H54 (cell line): ENCODE measurements at places on chromosomes 3 and 15.

DNA sequence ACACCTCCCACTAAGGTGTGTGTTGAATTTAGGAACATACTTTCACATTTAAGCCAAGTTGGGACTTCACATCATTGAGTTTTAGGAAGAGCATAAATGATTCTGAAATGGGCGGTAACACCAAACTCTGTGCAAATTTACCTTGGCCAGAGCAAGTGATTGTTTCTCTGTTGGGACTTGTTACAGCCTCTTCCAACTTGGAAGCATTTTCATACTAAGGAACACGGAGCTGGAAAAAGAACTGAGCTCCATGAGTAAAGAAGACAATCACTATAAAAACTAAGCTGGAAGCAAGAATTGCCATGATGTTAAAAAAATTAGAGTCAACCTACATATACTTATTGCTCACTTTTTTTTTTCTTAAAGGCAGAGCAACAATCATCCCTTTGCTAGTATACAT is 371.3 kb downstream of the ERC2 start:
- no peak for DNase-seq

DNA sequence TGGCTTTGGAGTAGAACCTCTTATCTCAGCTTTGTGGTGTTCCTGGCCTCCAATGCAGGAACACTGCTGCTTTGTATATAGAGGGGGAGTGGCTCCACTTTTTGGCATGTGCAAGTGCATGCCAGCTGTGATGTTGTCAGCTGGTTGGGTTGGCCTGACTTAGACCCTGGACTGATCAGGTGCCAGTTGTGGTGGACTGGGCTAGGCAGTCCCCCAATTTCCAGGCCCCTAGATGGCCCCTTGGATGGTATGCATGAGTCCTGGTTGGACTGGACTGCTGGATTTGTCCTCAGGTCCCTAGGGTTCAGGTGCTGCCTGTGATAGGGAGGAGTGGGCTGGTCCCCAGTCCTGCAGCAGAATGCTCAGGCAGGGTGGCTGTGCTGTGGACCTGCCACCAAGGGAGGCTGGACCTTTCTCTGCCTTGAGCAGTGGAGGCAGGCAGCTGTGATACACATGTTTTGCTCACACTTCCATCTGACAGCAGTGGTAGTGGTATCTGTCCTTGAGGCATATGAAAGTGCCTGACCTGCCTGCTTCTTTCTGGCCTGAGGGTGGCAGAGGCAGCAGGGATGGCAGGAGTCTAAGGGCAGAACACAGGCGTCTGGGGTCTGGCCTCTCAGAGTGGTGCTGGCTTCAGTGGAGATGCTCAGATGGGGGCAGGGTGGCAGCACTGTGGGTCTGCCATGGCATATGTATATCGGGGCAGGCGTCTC is 74.8 kb downstream of the STXBP5L start:
- DNase-seq, result no peak

DNA sequence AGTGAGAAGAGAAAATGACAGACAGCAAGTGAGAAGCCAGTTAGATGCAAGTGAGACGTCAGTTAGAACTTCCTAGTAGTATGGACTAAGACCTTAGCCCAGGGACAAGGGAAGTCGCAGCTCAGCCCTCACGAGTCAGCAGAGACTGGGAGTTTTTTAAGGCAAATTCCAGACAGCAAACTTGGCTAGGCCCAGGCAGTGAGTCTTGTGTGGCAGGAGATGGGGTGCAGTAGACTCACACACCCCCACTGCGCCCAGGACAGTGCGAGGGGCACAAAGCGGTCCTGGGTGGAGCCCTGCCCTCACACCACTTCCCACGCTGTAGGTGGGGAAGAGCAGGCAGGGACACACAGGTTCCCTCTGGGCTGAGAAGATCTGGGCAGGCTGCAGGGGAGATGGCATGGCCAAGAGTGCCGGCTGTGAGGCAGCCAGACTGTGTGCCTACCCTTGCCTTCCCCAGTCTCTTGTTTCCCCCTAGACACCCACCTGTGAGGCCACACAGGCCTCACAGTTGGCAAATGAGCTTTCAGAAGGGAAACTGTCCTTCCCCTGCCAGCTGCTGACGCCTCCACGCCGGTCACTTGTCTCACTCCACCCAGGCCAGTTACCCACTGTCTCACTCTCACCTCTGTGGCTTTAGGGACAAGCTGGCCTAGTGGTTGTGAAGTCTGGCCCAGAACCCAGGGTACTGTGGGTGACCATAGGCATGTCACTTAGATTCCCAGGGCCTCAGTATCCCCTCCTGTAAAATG is 13.7 kb upstream of the PRKCD start:
- no peak for DNase-seq

DNA sequence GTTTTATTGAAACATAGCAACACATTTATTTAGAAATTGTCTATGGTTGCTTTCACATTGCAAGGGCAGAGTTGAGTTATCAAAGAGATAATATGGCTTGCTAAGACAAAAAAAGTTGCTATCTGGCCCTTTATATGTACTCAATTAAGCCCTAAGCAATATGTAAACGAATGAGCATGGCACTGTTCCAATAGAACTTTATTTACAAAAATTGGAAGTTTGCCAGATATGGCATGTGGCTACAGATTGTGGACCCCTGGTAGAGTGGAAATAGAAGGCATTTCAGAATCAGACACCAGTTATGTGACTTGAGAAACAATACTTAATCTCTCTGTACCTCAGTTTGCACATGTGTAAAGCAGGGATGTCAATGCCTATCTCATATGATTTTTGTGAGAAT is 515.6 kb upstream of the SGO1 start:
- DNase-seq, result no peak

DNA sequence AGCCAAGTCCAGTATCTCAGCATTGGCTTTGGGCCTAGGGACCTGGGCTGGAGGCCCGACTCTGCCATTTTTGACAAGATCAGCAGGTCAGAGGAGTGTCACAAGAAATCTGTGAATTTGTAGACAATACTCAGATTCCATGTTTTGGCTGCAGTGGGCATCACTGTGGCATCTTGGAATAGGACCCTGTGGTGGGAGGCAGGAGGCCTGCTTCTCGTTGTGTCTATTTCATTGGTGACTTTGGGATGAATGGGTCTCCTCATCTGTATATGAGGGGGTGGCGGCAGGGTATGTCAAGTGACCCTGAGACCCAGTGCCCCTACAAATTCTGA is 3.3 kb downstream of the C15orf39 start:
- DNase-seq, result no peak

DNA sequence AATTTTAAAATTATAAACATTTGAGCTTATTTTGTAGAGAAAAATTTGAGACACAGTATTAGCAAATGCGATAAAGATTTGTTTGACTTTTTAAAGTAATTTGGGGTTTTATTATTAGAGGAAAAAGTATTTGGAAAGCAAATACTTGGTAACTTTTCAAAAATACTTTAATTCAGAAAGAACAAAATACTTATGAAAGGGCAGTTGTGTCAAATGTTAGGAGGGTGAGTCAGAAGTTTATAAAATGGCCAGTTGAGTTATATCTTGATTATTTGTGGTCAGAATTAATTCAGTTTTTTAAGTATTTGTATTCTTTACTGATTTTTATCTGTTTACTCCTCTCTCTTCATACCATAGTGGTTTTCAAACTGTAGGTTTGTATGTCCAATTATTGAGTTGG is 12.1 kb downstream of the LACTB start:
- DNase-seq, result no peak

GRCh38 chr3:67176396-67176795 is 178.3 kb downstream of the KBTBD8 start:
- DNase-seq, result no peak

DNA sequence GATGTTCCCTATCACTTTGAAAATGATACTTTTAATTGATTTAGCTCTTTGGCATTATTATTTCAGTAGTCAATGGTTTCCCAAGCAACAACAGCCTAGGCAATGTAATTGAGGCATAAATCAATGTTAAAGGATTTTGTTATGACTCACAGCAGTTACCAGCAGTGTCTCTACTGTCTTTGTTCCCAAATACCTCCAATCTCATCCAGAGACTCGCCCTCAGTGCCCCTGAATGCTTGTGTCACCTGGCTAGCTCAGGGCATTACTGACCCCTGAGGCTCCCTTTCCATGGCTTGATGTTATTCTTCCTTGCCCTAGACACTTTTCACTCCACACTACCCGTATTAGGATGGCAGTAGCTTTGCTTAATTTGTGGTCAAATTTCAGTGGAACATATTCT is 227.2 kb downstream of the SQOR start:
- no peak for DNase-seq

DNA sequence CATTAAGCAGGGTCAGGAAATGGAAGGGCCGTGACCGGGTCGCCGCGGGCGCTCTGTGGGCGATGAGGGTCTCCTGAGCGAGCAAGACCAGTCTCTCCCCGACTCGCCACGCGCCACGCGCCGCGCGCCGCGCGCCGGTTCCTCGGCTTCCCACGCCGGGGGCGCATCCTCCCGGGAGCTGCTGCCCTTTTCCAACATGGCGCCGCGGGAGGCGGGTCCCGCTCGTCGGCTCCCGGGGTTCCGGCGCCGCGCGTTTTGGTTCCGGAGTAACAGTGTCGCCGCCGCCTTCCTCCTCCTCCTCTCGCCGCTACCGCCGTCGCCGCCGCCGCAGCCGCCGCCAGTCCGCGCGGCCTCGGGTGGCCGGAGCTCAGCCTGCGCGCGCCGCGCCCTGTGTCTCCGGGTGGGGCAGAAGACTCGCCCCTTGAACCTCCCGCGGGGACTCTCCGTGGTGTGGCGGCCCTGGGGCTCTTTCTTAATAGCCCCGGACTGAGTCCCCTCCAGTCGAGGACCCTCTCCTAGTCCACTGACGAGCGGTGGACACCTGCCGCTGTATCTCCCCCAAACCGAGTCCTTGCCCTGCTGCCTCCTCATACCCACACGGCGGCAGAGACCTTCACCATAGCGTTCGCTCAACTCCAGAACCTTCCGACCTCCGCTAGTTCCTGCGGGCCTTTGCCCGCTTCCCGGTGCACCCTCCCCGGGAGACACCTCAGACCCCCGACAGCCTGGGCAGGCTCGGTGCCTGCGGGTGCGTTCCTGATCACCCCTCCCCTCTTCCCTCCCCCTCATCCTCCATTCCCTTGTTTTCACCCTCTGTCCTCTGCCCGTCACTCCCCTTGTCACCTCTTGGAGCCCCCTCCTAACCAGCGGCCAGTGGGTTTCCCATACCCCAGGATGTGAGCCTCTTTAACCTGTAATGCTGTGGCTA is at the start of gene MAP2K5:
TSS of gene MAP2K5 (plus strand) at position 284 of the 928 bp plus-strand sequence. CDS start at position 917, 633 bp downstream.
- DNase-seq, result peak; percentile 44

DNA sequence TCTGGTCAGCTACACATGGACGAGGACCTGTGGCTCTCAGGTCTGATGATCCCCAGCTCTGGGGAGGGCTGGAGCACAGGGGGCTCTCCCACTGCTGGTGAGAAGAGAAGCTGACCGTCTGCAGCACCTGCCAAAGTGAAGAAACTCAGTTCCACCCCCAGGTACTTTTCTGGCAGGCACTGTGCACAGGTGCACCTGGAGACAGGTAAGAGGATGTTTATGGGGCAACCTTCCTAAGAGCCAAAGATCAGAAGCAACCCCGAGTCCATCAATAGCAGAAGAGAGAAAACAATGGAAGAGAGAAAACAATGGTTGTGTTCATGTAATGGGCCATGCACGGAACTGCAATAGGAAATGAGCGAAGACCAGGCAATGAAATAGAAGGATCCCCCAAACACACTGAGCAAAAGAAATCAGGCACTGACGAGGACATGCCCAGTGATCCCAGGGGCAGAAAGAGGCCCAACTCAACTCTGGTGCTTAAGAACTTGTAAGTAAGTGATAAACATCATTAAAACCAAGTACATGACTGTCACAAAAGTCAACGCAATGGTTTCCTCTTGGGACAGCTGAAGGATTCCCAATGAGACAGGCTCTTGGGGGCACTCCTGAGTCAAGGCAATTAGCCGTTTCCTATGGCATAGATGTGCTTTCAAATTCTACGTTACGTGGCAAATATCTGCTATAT is 95.0 kb upstream of the ALDH1A3 start:
- no peak for DNase-seq
